Esophagus squamous epithelium (tissue), 5 donors: ENCODE measurements at places on chromosomes 12 and 14.

GRCh38 chr12:48779869-48780268, 9.0 kb downstream of the ADCY6 start:
- DNase-seq = no peak

DNA sequence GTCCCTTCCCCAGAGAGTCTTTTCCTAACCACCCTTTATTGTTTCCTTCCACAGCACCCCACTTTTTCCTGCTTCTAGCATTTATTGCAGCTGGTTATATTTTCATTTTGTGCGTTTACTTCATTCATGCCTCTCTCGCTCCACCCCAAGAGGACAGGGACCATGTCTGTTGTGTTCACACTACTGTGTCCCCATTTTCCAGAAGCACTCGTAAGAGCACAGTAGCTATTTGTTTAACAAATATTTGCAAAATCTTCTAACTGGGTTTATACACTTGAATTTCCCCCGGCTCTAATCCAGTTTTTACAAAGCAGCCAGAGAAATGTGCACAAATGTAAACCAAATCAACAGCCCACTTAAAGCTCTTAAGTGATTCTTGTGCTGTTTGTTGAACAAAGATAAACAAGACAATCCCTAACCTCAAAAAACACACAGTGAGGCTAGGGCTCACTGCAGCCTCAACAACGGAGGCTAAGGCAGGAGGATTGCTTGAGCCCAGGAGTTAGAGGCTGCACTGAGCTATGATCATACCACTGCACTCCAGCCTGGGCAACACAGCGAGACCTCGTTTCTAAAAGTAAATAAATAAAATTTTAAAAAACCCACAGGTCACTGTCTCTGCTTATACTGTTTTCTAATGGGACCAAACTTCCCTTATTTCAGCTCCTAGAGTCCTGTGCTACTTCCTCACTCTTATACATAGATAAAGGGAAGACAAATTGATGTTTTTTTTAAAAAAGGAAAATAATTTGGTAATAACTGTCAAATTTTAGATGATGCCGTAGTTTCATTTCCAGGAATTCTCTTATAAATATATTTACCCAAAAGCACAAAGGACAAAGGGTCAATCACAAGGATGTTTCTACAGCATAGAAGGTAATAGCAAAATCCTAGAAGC, 6.6 kb upstream of the ABCD4 start:
- no peak for DNase-seq

DNA sequence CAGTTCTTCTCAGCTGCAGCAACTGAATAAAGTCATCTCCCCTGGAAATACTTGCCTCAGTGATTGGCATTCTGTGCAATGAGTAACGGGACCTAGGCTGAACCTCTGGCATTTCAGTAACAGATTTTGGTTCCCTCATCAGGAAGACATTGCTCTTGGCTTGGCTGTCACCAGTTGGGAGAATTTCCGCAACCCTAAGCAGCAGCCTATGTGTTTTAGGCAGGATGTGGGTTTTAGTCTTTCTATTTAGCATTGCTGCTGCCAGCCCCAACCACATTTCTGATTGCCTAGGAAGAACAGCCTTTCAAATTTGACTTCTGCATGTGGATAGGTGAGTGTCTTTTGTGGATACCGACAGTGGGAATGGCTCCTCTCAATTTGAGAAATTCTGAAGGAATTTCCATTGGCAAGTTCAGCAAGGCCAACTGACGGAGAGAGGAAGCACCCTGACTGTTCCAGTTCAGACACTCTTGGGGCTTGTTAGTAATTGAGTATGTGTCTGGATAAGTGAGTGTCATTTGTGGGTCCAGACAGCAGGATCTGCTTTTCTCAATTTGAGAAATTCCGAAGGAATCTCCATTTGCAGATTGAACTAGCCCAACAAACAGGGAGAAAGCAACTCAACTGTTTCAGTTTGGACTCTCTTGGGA, 19.0 kb upstream of the CLEC2A start:
- no peak for DNase-seq

GRCh38 chr12:50828121-50828520, 14.6 kb upstream of the TMPRSS12 start:
- DNase-seq = no peak

GRCh38 chr12:46660276-46660675, 165.5 kb downstream of the SLC38A4 start:
- no peak for DNase-seq

DNA sequence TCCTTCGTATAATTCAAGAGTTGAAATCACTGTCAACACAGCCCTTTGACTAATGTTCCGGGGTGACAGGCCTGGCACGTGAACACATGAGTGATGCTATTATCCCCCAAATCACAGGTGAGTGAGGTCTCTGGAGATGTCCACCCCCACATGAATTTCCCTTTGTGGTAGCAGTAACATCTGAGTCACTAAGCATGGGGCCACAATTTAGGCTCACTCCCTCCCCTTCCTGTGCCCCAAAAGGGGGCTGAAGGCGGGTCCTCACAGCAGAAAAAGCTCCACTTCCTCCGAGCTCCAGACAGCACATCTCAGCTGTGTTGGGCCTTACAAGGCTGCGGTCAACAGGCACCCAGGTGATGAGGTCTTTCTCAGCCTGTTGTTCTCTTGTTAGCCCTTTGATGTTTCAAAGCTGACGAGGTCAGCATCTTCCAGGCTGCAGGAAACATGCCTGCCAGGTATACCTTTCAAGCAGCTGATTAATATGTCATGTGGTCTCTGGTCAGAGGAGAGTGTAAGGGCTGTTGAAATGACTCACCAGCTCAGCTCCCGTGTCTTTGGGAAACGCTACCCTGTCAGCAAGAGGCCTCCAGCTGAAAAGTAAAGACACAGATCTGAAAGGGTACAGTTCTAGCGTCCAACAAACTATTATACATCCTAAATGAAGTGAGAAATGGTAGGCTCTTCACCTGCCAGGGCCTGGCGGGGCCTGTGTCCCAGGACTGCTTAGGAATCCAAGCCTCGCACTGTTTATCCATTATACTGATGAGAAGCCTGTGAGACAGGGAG, 107.3 kb downstream of the ZFP36L1 start:
- peak; percentile 17 for DNase-seq

GRCh38 chr12:65817866-65818265, 6.4 kb upstream of the HMGA2 start:
- DNase-seq = no peak

- no peak for DNase-seq
Measured at GRCh38 chr12:88642675-88643431, 62.6 kb upstream of the KITLG start.

DNA sequence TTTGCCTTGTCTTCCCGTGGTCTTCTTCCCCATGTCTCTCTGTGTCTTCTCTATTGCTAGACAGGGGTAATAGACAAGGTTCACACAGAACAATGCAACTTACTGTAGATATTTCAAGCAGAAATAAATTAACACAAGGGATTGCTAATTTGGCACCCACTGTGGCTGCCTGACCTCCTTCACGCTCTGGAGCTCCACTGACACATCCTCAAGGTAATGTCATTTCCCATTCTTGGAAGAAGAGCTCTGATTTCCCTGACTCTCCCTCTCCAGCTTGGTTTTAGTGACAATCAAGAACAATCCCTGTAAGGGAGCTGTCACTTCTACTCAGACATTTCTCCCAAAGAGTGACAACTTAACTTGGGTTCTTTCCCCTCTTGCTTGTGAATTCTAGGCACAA, 105.4 kb upstream of the NAP1L1 start:
- no peak for DNase-seq

DNA sequence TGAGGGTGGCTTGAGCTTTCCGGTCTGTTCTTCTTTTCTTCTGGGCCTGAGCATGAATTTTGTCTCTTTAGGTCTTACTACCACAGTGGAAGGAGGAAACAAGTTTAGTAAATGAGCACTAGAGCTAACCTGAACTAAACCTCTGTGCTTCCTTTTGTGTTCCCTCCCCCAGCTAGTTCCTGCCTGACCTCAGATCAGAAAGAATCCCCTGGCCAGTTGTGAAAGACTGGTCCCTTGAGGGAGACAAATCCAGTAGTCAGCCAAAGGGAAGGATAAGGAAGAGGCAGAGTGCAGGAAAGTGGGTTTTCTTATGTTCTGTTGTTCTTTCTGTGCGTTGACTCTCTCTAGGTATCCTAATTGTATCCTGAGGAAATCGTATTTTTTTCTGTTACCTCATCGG, 17.5 kb downstream of the ZNF664 start:
- no peak for DNase-seq
